ENCODE measurements at places on chromosomes 12 and 14. TPM values are rescaled to one million over a fixed set of nuclear protein-coding genes. Genes with fewer than 3 reads are reported as not detected.

TBX5 gene
- polyA plus RNA-seq: not detected

HCAR3 gene
- polyA plus RNA-seq: 0.82 TPM

ACOT4 gene
- polyA plus RNA-seq: 2.4 TPM

PPM1H gene
- 20.0 TPM for polyA plus RNA-seq

FAM186B gene
- polyA plus RNA-seq: 0.91 TPM

GRCh38 chr12:85325442-85325841 lies 45.4 kb downstream of the ALX1 start:
- no peaks in the 10 kb centered on the region for H3K4me1 ChIP-seq
- H3K4me3 ChIP-seq: no peak overlapping the region
- no peaks in the 10 kb centered on the region for H3K36me3 ChIP-seq
- H3K27me3 ChIP-seq: no peaks in the 10 kb centered on the region

- H3K27me3 ChIP-seq: no peaks in the 10 kb centered on the region
- H3K36me3 ChIP-seq: peaks cover 42% of the 10 kb centered on the region
- no peak for DNase-seq
- H3K4me1 ChIP-seq: no peaks in the 10 kb centered on the region
- no peak overlapping the region for H3K27ac ChIP-seq
- H3K4me3 ChIP-seq: no peak overlapping the region
Observed at GRCh38 chr12:128810182-128811127, 13.3 kb downstream of the SLC15A4 start.

DNA sequence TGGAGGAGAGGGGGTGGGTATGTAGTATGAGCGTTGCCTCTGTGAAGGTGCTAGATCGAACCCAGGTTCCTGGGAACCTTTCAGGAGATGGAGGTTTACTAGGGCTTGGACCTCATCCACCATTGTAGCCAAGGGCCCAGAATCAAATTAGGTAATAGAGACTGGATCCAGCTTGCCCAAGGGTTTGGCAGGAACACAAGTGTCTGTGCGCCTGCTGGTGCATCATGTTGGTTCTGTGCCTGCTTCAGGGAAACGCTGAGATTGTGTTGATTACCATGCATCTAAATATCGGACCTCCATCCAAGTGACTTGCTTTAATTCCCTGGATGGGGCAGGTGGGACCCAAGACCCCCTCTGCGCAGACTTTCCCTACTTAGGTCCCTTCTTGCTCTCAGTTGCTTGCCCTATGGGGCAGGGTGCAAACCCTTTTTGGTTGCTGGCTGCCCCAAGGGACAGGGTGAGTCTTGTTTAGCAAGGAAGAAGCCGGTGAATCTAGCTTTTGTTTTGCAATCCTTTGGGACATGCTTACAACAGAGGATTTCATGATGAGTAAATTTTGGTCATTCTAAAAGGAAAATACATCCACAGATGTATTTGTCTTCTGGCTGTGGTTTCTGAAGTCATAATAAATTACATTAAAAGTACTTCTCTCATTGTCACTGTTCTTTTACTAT lies 189.8 kb upstream of the PRICKLE1 start:
- H3K36me3 ChIP-seq: no peaks in the 10 kb centered on the region
- no peaks in the 10 kb centered on the region for H3K4me1 ChIP-seq
- no peak overlapping the region for H3K4me3 ChIP-seq
- no peaks in the 10 kb centered on the region for H3K27me3 ChIP-seq
- no peak for DNase-seq

GRCh38 chr12:2076728-2077127 lies 23.9 kb downstream of the CACNA1C start:
- H3K27me3 ChIP-seq: no peaks in the 10 kb centered on the region
- no peak for DNase-seq
- peaks cover 2% of the 10 kb centered on the region for H3K4me1 ChIP-seq
- no peak overlapping the region for H3K27ac ChIP-seq
- no peaks in the 10 kb centered on the region for H3K36me3 ChIP-seq
- no peak overlapping the region for H3K4me3 ChIP-seq

GRCh38 chr12:115362339-115362976 lies 678.5 kb upstream of the TBX3 start:
- no peaks in the 10 kb centered on the region for H3K4me1 ChIP-seq
- H3K27me3 ChIP-seq: no peaks in the 10 kb centered on the region
- no peak overlapping the region for H3K4me3 ChIP-seq
- H3K27ac ChIP-seq: no peak overlapping the region
- DNase-seq: no peak

DNA sequence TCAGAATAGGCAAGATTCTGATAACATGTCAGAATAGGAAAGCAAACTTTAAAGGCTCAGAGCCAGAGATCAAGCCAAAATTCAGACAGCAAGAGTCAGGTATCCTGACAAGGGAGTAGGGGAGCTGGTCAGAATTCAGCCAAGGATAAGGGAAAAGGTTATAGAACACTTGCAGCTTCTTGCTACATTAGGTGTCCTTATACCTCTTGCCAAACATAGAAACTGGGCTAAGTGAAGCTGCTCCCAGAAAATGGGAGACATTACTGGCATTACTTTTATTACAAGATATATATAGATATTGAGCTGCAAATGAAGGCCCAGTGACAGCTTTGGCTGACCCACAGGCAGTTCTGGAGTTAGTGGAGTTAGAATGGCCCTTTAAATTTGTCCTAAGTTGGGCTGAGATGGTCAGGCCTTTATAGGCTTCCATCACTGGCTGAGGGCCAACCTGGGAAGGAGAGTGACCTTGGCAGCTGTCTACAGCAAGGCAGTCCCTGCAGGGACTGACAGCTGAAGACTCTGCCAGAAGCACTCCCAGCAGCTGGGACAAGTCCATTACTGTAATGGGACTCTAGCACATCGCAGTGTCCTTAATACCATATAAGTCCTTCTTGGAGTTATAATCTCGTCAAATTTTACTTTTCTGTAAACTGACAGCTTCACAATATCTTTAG lies 83.0 kb downstream of the LRRC9 start:
- no peaks in the 10 kb centered on the region for H3K36me3 ChIP-seq
- H3K4me1 ChIP-seq: peaks cover 5% of the 10 kb centered on the region
- no peak for DNase-seq
- H3K27me3 ChIP-seq: no peaks in the 10 kb centered on the region
